ENCODE measurements at places on chromosomes 3 and 15.

- no peak for DNase-seq
Measured at GRCh38 chr3:55128225-55128823, 200.5 kb upstream of the LRTM1 start.

DNA sequence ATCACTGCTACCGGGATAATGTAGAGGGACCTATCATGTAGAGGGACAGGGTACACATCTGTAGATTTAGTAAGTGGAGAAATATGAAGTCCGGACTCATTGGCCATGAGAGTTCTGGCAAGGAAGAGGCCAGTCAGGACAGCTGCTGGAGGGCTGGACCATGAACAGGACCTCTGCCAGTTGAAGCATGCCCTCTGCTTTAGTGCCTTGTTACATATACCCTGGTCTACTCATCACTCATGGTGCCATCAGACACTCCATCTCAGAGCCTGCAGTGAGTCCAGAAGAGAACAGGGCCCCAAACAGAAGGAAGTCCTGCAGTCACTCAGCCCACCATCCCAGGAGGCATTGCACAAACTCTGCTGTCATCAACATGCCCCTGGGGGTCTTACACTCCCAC lies 54.7 kb upstream of the CA12 start:
- DNase-seq, result no peak

GRCh38 chr15:66564136-66565041 lies 1.4 kb downstream of the LCTL start:
- no peak for DNase-seq

- no peak for DNase-seq
Measured at GRCh38 chr3:4508048-4508981, 15.2 kb downstream of the ITPR1 start.

DNA sequence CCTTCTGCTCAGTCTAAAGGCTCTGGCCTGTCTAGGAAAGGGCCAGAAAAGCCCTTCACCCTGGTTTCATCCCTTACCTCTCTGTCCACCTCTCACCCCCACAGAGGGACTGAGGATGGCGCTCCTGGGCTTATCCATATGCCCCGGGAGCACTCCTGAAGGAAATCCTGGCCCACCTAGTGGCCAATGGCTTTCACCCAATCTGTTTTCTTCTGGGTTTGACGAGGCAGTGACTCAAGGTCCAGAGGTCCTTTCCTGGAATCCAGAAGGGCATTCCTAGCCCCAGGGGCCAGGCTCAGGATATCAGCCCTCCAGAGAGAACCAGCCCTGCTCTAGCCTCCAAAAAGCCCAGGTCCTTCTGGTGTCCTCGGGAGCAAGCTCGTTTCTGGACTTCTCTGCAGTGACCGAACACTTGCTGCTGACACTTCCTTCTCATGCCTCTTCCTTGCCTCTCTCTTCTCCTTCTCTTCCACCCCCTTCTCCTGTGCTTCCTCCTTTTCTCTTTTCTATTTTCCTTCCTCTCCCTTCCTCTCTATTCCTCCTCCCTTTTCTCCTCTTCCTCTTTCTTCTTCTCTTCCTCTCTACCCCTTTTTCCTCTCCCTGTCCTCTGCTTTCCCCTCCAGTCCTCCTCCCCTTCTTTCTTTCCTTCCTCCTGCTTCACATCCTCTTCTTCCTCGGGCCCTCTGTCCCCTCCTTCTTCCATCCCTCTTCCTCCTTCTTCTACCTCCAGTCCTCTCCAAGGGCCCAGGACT lies 59.6 kb downstream of the RHCG start:
- no peak for DNase-seq

DNA sequence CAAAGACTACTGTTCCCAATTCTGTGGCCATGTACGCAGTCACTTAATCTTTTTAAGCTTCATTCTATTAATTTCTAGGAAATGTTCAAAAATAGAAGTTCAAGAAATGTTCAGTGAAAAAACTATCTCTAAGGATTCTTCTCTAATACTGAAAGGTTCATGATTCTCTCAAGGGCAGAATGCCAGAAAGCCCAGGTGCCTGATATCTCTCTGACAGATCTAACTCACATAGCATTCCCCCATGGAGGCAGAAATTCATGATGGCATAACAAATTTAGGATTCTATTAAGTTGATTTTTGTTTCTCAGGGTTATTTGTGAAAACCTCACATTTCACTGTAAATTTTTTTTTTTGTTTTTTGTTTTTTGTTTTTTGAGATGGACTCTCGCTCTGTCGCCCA lies 17.5 kb downstream of the CHRM5 start:
- no peak for DNase-seq

GRCh38 chr15:97978401-97979139 lies 18.1 kb downstream of the ARRDC4 start:
- no peak for DNase-seq

DNA sequence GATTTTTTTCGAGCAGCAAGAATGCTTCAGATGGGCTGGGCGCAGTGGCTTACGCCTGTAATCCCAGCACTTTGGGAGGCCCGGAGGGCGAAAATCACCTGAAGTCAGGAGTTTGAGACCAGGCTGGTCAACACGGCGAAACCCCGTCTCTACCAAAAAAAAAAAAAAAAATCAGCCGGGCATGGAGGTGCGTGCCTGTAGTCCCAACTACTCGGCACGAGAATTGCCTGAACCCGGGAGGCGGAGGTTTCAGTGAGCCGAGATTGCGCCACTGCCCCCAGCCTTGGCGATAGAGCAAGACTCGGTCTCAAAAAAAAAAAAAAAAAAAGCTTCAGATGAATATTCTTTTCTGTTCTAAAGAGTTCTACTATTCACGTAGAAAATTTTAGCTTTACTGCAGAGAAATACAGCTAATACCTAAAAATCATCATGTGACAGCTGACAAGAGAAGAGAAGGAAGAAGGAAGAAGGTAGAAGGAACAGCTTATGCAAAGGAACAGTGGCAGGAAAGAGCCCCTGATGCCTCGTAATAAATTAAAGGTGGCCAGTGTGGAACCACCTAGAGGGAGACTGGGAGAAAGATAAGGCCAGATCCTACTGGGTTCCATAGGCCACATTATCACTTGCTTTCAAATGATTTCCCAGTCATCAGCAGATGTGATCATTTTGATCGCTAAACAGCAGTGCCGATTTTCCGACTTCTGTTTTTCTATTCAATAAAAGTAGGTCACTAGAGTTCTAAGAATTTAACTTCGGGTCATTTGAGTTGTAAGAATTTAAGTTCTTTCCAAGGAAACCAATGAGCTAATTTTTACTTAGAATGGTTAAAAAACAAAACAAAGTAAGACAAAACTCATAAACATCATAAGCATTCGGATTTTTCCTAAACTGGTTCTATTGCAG lies 1.5 kb downstream of the CMTM6 start:
- DNase-seq, result no peak

All from HS-27A (cell line).